ENCODE measurements at places on chromosomes 11 and 22.

DNA sequence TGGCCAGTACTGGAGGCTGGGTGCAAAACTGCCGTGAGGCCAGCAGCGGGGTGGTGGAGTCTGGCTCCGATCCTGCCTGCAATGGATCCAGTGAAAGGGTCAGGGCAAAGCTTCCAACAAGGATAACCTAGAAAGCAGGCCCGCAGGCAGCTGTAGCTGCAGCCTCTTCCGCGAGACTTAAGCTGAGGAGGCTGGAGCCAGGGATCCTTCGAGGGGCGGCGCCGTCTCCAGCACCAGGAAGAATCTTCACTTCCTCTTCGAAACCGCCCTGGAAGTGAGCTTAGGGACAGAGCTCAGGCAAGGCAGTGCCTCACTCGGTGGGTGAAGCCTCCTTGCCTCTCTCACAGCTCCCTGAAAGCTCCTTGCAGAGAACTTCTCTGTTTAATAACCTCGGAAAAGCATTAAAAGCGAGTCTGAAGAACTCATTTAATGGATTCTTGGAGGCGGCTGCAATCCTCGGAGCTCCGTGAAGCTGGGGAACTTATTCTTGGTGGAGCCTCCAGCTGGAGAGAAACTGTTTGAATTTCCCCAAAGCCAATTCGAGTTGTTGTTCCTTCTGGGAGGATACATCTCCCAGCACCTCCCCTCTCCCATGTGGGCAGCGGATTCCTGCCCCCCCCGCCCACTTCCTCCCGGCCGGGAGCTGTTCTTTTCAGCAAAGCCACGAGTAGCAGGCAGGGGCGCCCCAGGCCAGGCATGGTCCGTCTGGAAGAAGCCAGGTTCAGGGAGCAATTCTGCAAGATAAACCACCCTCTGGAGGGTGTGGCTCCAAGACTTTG is 169.9 kb downstream of the CTTN start:
- DNase-seq: no peak

- no peak for DNase-seq
These were observed 743.4 kb upstream of the CNTN5 start for GRCh38 chr11:98277251-98277912.

GRCh38 chr11:36460220-36460619 is 49.9 kb downstream of the TRAF6 start:
- no peak for DNase-seq

DNA sequence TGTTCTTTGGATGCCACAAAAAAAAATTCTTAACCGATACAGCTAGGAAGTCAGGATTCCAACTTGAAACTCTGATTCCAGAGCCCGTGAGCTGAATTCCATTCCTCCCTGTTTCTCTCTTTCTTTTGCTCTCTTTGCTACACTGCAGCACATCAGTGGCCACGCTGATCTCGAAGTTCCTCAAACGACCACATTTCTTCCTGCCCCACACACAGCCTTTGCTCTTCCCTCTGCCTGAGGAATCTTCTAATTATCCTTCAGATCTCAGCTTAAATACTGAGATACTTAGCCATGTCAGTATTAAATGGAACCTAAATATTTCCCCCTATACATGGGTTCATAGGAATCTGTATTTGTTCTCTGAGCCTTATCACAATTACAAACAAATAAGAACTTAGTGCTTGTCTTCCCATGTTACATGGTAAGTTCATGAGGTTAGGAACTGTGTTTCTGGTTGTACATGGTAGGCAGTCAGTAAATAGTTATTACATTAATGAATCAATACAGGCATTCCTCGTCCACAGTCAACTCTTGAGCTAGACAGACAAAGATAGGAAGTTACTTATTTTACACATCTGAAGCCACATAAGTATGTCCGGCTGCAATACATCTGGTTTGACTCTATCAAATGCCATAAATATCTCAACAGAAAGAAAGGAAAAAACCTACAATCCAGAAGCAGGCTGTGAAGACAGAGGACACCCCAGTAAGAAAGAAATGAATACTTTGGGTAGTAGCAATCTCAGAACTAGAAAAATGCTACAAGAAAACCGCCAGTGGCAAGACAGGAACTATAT is 86.6 kb downstream of the MAML2 start:
- no peak for DNase-seq

DNA sequence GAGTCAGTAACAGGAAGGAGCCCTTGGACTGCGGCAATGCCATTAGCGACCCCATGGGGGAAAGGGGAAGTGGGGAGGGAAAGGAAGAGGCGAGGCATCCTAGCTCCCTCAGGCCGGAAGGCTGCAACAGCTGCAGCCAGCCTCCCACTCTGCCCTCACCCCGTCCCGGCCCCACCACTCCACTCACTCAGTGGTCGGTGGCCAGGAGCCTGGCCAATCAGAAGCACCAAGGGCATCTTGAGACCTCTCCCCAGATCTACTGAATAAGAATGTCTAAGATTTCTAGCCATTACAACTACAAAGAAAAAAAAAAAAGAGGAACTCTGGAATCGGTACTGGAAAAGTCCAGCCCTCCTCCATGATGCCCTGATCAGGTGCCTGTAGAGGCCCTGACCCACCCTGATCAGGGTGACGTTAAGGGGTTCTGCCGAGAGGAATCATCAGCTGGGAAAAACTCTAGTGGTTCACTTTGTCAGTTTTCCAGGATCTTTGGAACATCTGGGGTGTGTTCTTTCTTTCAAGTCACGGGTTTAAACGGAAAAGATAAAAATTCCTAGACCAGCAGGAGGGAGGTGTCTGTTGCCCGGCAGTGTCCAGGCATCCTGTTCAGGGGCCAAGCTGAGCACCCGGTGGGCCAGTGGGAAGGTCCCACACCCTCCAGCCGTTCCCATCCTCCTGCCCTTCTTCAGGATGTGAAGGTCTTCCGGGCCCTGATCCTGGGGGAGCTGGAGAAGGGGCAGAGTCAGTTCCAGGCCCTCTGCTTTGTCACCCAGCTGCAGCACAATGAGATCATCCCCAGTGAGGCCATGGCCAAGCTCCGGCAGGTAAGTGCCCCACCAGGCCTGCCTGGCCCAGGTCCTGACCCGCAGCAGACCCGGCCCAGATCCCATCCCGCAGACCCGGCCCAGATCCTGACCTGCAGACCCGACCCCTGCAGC is 14.4 kb downstream of the OAF start:
- no peak for DNase-seq

GRCh38 chr11:115707180-115707905 is 203.1 kb upstream of the CADM1 start:
- no peak for DNase-seq

GRCh38 chr11:95723361-95723942 is 66.1 kb downstream of the FAM76B start:
- no peak for DNase-seq

GRCh38 chr11:11025087-11025486 is 167.2 kb upstream of the ZBED5 start:
- DNase-seq: no peak

DNA sequence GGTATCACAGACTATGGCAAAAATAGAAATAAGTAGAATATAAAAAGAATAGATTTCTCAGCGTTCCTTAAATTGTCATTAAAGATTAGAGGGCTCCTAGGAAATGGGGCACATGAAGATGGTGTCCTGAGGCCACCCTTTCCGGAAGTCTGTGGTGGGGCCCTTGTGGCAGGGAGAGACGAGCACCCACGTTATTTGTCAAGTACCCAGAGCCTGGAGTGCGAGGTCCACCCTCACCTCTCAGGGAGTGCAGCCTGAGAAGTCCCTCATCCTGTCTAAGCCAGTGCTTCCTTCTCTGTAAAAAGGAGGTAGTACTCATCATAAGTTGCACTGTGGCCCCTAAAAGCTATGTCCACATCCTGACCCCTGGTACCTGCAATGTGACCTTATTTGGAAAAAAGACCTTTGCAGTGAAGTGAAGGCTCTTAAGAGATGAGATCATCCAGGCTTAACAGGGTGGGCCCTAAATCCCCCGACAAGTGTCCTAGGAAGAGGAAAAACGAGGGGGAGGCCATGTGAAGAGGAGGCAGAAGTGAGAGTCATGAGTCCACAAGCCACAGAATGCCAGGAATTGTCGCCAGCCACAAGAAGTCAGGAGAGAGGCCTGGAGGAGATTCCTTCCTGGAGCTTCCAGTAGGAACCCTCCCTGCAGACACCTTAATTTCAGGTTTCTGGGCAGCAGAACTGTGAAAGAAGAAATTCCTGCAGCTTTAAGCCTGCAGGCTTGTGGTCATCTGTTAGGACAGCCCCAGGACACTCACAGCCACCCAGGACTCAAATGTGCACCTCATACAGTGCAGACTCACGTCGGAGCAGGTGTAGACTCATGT is 76.8 kb upstream of the CCND1 start:
- DNase-seq: no peak

GRCh38 chr11:34680206-34680605 is 59.3 kb downstream of the EHF start:
- DNase-seq: no peak

- DNase-seq: no peak
These were observed 110.5 kb downstream of the ZNF280B start for GRCh38 chr22:22397875-22398524.

DNA sequence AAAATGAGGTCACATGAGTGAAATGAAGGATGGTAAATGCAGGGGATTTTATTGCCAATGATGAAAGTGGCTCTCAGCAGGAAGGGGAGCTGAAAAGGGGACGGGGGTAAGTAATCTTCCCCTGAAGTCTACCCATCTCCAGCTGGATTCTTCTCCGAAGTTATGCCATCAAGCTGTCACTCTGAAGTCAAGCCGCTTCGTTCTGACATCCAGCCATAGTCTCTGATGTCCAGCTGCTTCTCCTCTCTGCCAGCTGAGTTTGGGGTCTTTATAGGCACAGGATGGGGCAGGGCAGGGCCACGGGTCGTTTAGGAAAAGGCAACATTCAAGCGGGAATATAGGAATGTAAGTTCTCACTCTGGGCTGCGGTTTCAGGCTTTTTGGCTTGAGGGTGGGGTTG is 181.9 kb upstream of the ANO3 start:
- no peak for DNase-seq

DNA sequence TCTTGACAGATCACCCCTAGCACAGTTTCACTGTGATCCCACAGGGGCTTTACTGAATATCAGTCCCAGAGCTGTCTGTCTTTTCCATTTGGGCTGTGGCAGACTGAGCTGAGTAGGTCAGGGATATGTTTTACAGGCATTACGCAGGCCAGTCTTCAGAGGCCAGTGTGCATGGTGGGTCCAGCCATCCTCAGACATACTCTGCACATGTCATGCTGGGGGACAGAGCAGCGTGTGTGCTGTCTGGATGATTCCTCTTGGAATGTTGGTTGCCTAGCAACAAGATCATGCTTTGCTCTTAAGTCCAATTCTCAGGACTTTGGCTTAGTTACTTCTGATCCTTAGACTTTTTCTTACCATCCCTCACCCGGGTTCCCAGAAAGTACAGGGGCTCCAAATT is 736.5 kb downstream of the DLG2 start:
- DNase-seq: no peak

- DNase-seq: no peak
These were observed 78.9 kb upstream of the BIRC3 start for GRCh38 chr11:102238391-102238821.

DNA sequence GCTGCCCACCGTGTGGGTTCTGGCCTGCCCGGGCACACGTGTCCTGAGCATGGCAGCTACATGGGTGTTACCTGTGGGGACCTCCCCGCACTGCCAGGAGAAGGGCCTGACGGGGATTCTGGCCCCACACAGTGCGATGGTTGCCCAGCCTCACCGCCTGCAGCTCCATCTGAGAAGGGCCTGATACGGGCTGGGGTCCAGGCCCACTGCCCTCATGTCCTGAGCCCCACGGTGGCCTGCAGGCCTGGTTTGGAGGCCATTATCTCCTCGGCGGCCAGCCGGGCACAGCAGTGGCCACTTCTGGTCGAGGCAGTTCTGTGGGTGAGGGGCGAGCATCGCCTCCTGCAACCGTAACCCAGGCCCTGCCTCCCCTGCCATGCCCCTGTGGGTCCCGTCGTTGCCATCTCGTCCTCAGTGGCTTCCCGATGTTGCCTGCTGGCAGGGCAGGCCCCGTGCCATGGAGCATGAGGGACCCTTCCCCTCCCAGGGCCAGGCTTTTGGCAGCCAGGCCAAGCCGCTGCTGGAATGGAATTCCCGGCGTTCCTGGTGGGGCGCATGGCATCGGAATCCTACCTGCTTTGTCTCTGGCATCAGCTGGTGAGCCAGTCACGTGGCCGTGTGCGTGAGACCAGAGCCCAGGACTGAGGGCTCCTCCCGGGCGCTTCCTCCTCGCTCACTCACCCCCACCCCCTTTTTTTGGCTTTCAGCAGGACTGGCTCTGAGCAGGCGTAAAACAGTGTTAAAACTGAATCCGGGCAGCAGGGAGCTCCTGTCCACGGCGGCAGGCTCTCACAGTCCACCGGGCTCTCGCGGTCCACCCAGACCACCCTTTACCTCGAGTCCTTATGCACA is 71.9 kb upstream of the PPARA start:
- DNase-seq: no peak

GRCh38 chr11:111531136-111531535 is 9.4 kb upstream of the LAYN start:
- DNase-seq: no peak

- DNase-seq: no peak
These were observed 760 bp upstream of the CELSR1 start for GRCh38 chr22:46537946-46538813.

- DNase-seq: no peak
These were observed 13.3 kb upstream of the MB start for GRCh38 chr22:35630387-35630793.

- DNase-seq: no peak
These were observed 67.2 kb downstream of the BMAL1 start for GRCh38 chr11:13344818-13345217.

- no peak for DNase-seq
These were observed 90.4 kb upstream of the SLC25A18 start for GRCh38 chr22:17472932-17473331.

- no peak for DNase-seq
These were observed 8.0 kb upstream of the NDUFS8 start for GRCh38 chr11:68022531-68022930.

DNA sequence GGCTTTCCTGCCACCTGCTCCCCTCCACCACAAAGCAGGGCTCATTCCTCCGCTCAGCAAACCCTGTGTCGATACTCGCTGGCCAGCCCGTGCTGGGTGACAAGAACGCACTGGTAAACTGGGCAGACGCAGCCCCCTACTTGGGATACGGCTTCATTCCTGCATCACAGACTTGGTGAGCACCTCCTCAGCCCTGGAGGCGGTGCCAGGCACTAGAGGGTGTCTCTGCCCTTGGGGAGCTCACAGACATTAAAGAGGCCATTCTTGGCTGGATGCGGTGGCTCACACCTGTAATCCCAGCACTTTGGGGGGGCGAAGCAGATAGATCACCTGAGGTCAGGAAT is 6.0 kb downstream of the ZDHHC24 start:
- DNase-seq: no peak

DNA sequence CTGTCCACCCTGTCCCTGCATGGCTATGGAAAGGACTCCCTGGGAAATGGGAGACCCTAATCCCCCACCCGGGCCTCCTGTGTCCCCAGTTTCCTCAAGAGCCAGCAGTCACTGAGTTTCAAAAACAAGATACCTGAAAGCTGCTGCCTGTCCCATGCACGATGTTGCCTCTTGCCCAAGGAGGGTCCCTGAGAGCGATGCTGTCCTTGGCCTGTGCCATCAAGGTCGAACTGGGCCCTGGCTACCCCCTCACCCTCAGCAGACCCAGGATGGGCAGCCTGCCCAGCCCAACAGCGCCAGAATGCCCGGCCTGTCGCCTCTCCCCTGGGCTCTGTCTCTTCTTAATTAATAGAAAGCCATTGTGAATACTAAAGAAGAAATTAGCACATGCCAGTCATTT is 104.5 kb upstream of the LMO1 start:
- no peak for DNase-seq
